ENCODE measurements at places on chromosomes 4 and X. TPM values are rescaled to one million over a fixed set of nuclear protein-coding genes. Genes with fewer than 3 reads are reported as not detected.

CCSER1 gene
- not detected for total RNA-seq

CT47B1 gene
- not detected for total RNA-seq

VCX3B gene
- total RNA-seq: not detected

SHROOM3 gene
- total RNA-seq: 19.5 TPM

LDOC1 gene
- total RNA-seq: 7.2 TPM

TCEAL5 gene
- not detected for total RNA-seq

WDR17 gene
- 0.83 TPM for total RNA-seq

GLUD2 gene
- total RNA-seq: 1.6 TPM

PASD1 gene
- not detected for total RNA-seq

GJB1 gene
- total RNA-seq: not detected

HTR2C gene
- total RNA-seq: not detected

TLL1 gene
- not detected for total RNA-seq

PGK1 gene
- total RNA-seq: 509 TPM

GPR34 gene
- total RNA-seq: not detected

PPP2R2C gene
- total RNA-seq: not detected

MUC7 gene
- not detected for total RNA-seq

PAK3 gene
- 0.56 TPM for total RNA-seq
